ENCODE measurements at places on chromosomes 5 and 9.

- no peak for DNase-seq
These were observed 45.7 kb downstream of the MUSK start for GRCh38 chr9:110714314-110714713.

DNA sequence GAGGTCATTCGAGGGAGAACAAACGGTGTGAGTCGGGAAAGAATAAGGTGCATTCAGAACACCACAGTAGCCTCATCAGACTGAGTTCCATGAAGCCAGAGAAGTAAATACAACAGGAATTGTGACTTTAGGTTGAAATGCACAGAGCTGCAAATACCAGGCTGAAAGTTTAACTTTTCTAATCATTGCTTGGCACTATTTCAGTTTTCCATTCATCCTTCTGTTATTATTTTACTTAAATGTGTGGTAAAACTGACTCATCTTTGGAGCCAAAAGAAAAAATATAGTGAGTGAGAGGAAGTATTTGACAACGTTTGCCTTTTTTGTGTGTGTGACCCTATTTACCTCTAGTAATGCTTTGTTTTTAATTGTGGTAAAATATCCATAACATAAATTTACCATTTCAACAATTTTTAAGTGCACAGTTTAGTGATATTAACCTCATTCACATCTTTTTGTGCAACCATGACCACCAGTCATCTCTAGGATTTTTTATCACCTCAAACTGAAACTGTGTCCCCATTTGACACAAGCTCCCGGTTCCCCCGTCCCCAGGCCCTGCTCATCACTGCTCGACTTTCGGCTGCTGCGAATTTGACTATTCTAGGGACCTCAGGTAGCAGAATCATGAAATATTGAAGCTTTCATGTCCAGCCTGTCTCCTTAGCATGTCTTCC is 166.8 kb downstream of the HSD17B3 start:
- no peak for DNase-seq

DNA sequence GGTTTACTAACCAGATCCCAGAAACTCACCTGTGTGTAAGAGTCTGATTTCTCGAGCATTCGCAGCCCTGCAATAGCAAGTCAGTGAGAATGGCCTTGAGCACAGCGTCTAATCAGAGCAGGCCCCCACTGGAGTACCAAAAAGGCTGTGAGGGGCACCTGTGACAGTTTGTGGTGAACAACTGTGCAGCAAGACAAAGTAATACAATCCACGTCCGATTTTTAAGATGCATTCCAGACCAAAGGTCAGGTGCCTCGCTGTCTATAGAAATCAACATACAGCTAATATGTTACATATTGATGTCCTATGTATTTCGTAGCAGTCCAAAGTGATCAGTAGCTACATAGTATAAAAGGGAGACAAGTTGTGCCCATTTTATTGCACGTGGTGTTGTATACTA is 55.7 kb upstream of the BOD1 start:
- no peak for DNase-seq

- no peak for DNase-seq
These were observed 54.3 kb downstream of the ZNF618 start for GRCh38 chr9:113930390-113930783.

DNA sequence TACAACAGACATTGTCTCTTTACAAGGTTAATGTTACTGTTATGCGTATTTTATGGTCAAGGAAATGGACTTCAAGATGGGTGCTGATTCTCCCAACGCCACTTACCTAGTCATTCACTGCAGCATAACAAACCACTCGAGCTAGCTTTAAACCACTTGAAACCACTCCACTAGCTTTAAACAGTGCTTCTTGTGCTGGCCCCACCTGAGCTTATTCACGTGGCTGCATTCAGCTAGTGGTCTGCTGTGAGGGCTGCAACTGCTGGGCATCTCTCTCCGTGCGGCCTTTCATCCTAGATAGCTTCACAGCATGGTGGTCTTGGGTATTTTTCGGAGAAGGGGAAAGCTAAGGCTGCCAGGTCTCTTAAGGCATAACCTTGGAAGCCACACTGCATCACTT is 3.5 kb upstream of the HRH2 start:
- no peak for DNase-seq

- no peak for DNase-seq
These were observed 63.3 kb upstream of the CKS2 start for GRCh38 chr9:89247431-89248353.

DNA sequence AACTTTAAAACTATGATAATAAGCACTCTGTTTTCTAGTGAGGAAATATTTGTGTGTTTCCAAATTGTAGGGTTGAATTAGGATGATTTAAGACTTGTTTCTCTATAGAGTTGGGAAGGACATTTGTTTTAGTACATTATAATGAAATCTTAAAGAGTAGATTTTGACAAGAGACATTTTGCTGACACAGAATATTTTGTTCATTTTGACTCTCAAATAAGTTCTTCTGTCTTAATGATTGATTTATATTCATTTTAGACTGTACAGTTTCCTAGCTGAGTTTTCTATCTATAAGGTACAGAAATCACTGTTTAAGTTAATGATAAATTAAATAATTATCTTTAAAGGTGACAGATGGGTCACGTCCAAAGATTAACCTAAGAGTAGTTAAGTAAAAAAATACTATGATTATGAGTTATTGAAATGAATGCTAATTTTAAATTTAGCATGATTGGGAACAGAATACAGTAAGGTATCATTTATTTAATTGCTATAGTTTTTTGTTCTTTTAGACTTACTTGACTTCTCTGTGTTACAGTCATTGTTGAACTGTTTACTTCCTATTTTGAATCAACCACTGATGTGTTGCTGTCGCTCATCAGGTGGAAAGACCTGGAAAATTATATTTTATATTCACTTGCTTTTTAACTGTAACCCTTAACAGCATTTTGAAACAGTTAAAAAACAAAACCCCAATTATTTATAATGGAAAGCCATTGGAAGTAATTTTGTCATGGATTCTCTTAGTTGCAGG is 19.5 kb downstream of the PBX3 start:
- no peak for DNase-seq

- DNase-seq, result no peak
These were observed 460.4 kb downstream of the CTNND2 start for GRCh38 chr5:11443831-11444230.

DNA sequence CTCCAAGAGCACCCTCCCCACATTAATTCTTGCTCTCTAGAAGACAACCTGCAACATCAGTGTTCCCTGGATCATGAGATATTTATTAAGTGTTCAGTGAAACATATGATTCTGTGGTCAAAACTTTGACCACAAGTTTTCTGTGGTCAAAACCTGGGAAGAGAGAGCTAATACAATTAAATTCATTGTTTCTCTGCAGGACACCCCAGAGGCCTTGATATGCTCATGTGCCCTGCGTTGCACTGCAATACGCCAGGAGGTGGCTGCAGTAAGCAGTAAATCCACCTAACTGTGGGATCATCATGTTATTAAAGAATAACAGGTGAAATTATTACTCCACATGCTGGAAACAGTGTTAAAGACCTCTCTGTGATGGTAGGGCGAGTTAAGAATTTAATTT is 109.3 kb upstream of the SPDL1 start:
- no peak for DNase-seq

GRCh38 chr5:180289433-180289832 is 2.5 kb downstream of the MAPK9 start:
- DNase-seq, result no peak

DNA sequence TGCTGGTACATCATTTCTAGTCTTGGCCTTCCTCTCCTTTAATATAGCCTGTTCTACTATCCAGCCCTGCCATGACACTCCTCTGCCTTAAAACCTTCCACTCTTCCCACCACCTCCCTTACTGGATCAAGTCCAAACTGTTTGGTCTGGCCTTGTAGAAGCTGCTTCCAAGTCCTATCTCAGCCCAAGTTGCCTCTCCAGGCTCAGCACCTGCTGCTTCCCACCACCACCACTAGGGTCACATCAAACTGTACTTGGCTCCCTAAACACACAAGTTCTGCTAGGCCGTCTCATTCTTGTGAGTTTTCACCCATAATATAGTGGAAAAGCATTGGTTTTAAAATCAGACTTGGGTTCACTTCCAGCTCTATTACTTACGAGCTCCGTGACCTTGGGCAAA is 1.4 kb downstream of the NDUFA8 start:
- DNase-seq, result no peak

- DNase-seq, result no peak
These were observed 1.2 kb downstream of the ZCCHC9 start for GRCh38 chr5:81302596-81302995.

DNA sequence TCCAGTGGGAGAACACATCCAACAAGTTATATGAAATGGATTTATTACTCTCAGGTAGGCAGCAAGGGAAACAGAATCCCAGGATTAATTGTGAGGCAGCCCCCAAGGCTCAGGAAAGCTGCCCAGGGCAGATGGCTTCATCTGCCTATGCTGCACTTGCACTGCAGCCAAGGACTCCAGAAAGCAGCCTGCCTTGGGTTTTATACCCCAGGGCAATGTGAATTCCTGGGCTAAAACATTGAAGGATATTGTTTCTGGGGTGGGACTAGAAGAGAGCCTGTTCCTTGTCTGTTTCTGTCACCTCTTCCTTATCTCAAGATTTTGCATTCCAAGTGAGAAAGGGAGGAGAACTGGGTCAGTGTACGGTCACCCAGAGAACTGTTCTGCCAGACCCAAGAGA is 8.8 kb upstream of the CCL27 start:
- DNase-seq, result no peak

- no peak for DNase-seq
These were observed 328.9 kb downstream of the PJA2 start for GRCh38 chr5:109080896-109081295.

GRCh38 chr9:36938617-36939016 is 95.5 kb downstream of the PAX5 start:
- no peak for DNase-seq

DNA sequence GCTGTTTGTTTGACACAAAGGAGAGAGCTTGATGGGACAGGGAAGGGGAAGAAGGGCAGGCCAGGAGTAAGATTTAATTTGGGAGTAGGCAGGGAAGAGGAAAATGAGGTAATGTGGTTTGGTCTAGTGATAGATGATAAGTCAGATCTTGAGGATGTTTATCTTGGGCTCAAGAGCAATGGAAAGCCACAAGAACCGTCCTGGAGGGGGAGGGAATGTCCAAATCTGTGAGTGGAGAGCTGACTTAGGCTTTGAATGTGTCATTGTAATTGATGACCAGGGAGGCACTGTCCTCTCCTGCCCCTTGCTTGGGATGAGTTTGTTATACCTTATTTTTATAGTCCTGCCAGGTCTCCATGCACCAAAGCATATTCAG is 37.5 kb downstream of the MAMDC2 start:
- no peak for DNase-seq

DNA sequence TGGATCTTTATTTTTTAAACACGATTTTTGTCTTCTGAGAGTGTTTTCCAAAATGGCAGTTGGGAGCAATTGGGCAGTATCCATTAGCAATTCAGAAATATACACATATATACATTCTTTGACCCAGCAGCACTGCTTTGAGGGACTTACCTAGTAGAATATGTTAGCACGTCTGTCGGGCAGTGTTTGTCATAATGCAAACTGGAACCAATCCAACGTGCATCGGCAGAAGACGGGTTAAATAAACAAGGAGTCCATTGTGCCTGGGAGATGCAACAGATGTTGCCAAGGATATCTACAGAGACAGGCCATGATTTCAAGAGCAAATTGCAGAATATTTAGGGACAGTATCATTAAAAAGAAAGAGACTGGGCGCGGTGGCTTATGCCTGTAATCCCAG is 107.0 kb downstream of the COL5A1 start:
- DNase-seq, result no peak

GRCh38 chr5:40499518-40500273 is 180.0 kb upstream of the PTGER4 start:
- no peak for DNase-seq

- DNase-seq, result no peak
These were observed 24.5 kb upstream of the DUSP1 start for GRCh38 chr5:172795318-172795977.

All from T-helper 2 cell (primary cell).